Breast epithelium (tissue), 4 donors: ENCODE measurements at places on chromosomes 6 and 20.

GRCh38 chr20:34037121-34037520 lies 43.4 kb downstream of the RALY start:
- H3K4me1 ChIP-seq, result no peaks in the 10 kb centered on the region
- H3K36me3 ChIP-seq, result no peaks in the 10 kb centered on the region
- DNase-seq, result no peak
- H3K4me3 ChIP-seq, result no peak overlapping the region

- no peaks in the 10 kb centered on the region for H3K27me3 ChIP-seq
Observed at GRCh38 chr20:63093966-63094766, 87.4 kb upstream of the BHLHE23 start.

DNA sequence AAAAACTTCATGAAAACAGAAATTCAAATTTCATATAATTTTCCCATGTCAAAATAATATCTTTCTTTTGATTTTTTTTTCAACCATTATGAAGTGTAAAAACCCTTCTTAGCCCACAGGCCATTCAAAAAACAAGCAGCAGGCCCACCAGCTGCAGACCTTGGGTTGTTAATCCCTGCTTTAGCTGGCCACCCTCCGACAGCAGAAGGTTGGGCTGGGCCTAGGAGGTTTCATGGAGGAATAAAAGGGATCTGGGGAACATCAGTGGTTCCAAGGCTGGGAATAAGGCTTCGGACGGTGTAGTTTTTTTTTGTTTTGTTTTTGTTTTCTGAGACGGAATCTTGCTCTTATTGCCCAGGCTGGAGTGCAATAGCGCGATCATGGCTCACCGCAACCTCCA lies 3.6 kb upstream of the HSP90AB1 start:
- no peaks in the 10 kb centered on the region for H3K27me3 ChIP-seq
- no peak overlapping the region for H3K4me3 ChIP-seq
- H3K27ac ChIP-seq, result no peak overlapping the region
- H3K4me1 ChIP-seq, result no peaks in the 10 kb centered on the region

DNA sequence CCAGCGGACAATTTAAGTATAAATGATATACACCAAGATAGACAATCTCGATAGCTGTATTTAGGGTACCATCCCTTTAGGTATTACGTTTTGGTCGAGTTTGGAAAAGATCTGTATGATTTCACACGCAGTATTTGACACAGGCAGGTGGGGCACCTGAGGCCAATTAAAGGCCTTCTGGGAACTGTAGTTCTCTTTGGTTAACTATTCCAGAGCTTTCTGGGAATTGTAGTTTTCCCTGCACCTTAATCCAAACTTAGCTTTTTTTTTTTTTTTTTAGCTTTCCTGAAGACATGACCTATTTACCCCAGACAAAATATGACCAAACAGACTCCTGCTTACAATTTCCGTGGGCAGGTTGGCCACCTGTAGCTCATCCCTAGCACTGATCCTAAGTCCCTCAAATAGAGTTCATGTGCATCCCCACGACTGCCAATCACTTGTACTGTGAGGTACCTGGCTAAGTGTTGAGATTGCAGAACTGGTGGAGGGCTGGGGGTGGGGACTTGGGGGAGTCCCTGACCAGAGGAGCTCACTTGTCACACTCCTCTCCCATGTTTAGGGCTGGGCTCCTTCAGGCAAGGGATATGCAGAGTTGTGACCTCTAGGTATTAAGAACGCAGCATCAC lies 999 bp upstream of the EHMT2 start:
- H3K36me3 ChIP-seq, result no peaks in the 10 kb centered on the region
- no peaks in the 10 kb centered on the region for H3K27me3 ChIP-seq
- H3K27ac ChIP-seq, result peak overlapping the region; percentile 89
- peak overlapping the region; percentile 94 for H3K4me3 ChIP-seq
- no peak for DNase-seq

DNA sequence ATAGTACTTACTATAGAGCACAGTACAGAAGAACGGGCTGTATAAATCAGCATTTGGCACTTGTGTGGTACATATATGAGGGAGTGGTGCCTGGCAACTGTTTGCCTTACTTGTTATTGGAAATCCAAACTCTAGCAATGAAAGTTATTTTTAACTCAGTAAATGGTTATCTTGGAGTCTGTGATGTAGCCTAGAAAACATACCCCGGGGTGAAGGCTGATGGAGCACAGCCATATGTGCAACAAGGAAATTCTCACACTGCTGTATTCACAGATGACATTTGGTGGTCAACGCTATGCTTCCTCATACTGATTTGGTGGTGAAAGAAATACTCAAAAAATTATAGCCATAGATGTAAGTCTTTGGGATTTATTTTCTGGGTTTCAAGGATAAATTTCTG lies 807.5 kb upstream of the FLRT3 start:
- H3K27me3 ChIP-seq, result no peaks in the 10 kb centered on the region
- no peaks in the 10 kb centered on the region for H3K36me3 ChIP-seq
- no peaks in the 10 kb centered on the region for H3K4me1 ChIP-seq
- H3K4me3 ChIP-seq, result no peak overlapping the region
- no peak overlapping the region for H3K27ac ChIP-seq

DNA sequence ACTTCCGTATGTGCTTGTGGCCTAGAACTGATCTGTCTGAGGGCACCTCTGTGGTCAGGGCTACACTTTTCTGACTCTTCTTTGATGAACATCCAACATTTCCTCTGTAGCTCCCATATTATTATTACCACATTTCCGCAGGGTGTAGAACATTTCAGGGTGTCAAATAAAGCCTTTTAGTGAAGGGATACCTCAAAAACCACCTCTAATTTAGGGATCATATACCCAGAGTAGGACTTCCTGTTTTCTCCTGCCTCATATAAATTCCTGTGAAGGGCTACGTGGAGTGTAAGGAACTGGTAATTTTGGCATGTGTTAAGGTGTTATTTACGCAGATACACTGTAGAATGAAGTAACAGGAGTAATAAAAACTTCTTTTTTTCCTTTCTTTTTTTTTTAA lies 5.5 kb upstream of the MUC22 start:
- no peaks in the 10 kb centered on the region for H3K4me1 ChIP-seq
- H3K27ac ChIP-seq, result no peak overlapping the region
- H3K36me3 ChIP-seq, result no peaks in the 10 kb centered on the region
- no peaks in the 10 kb centered on the region for H3K27me3 ChIP-seq
- no peak overlapping the region for H3K4me3 ChIP-seq
- DNase-seq, result no peak

DNA sequence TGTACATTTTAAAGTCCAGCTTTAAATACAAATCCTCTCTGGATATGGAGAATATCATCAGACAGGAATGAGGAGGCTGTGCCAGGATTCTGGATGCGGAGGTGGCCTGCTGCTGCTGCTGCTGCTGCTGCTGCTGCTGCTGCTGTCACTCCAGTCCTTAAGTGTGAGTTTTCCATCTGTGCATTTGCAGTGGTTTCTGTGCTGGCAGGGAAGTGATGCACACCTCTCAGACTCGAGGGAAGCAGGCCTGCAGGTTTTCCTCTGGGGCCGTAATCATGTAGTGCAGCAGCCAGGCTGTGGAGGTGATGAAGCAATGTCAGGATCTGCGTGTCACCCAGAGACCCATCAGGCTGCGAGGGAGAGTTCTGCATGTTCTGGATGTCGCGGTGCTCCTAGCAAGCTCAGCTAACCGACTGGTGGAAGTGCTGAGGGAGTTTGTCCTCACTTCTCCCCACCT lies 32.0 kb downstream of the CFAP61 start:
- no peak overlapping the region for H3K27ac ChIP-seq
- H3K27me3 ChIP-seq, result no peaks in the 10 kb centered on the region
- no peaks in the 10 kb centered on the region for H3K4me1 ChIP-seq
- H3K36me3 ChIP-seq, result no peaks in the 10 kb centered on the region
